Progenitor cell of endocrine pancreas (in vitro differentiated cells): ENCODE measurements at places on chromosomes 1 and 21. TPM values are rescaled to one million over a fixed set of nuclear protein-coding genes. Genes with fewer than 3 reads are reported as not detected.

SLAMF8 gene
- not detected in 2 replicates for total RNA-seq

- no peak for DNase-seq
These were observed 555.2 kb downstream of the PLPP3 start for GRCh38 chr1:56024155-56024554.

GRCh38 chr1:38819516-38819915, 40.1 kb downstream of the RRAGC start:
- DNase-seq: no peak

DNA sequence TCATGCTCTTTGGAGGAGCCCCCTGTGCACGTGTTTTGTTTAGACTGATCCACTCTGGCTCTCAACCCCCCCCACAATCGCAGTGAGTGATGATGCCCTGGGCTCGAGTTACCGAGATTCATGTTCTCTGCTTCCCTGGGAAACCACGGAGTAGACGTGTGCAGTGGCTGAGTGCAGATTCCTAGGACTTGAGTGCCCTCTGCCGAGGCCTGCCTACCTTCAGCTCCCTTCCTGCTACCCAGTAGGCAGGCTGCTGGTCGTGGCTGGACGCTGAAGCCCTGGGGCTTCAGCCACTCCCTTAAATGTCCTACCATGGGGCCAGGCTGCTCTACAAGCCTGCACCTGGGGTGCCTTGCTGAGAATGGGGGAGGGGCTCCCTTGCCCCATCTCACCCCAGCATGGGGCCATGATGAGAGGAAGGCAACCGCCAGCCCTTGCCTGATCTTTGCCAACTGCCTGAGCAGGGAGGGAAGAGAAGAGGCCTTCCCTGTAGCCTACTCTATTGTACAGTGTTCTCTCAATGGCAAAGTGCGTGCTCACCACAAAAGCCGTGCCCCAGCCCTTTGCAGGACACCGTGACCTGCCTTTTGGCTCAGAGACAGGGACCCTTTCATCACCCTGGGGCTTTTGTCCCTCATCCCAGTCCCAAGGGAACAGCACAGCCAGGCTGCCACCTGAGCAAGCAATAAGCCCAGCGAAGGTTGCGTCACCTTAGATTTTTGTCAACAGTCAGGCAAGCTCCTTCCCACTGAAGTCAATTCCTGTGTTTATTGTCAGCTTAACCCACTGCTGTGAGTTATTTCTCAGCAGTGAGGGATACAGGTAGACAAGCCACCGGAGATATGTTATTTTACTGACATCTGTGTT, 4.1 kb upstream of the GRIK3 start:
- no peak for DNase-seq

- DNase-seq: no peak
These were observed 424.5 kb upstream of the DAB1 start for GRCh38 chr1:57848406-57848805.

PLD5 gene
- total RNA-seq: 1.0 and 3.0 TPM in 2 replicates

GRCh38 chr1:23394684-23395083, 25.0 kb upstream of the ZNF436 start:
- no peak for DNase-seq

DNA sequence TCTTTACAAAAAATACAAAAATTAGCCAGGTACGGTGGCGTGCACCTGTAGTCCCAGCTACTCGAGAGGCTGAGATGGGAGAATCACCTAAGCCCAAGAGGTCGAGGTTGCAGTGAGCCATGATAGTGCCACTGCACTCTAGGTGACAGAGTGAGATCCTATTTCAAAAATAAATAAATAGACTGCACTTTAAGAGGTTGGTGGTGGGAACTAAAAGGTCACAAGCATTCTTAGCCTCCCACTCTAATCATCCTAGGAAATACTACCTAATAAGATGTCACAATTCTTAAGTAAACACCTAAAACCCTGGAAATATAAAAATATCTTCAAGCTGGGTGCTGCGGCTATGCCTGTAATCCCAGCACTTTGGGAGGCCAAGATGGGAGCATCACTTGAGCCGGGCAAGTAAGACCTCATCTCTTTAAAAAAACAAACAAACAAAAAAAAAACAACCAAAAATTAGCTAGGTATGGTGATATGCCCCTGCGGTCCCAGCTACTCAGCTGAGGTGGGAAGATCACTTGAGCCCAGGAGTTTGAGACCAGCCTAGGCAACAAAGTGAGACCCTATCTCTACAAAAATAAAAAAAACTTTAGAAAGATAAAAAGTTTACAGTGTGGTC, 4.1 kb downstream of the DCAF8 start:
- DNase-seq: no peak

TSSK3 gene
- total RNA-seq: 3.1 and 3.9 TPM in 2 replicates

GRCh38 chr1:234629026-234629425, 19.0 kb upstream of the IRF2BP2 start:
- DNase-seq: no peak

- DNase-seq: no peak
These were observed 8.1 kb upstream of the INKA2 start for GRCh38 chr1:111747282-111747734.

GRCh38 chr1:159441360-159441759, 1.8 kb downstream of the OR10J1 start:
- no peak for DNase-seq

DNA sequence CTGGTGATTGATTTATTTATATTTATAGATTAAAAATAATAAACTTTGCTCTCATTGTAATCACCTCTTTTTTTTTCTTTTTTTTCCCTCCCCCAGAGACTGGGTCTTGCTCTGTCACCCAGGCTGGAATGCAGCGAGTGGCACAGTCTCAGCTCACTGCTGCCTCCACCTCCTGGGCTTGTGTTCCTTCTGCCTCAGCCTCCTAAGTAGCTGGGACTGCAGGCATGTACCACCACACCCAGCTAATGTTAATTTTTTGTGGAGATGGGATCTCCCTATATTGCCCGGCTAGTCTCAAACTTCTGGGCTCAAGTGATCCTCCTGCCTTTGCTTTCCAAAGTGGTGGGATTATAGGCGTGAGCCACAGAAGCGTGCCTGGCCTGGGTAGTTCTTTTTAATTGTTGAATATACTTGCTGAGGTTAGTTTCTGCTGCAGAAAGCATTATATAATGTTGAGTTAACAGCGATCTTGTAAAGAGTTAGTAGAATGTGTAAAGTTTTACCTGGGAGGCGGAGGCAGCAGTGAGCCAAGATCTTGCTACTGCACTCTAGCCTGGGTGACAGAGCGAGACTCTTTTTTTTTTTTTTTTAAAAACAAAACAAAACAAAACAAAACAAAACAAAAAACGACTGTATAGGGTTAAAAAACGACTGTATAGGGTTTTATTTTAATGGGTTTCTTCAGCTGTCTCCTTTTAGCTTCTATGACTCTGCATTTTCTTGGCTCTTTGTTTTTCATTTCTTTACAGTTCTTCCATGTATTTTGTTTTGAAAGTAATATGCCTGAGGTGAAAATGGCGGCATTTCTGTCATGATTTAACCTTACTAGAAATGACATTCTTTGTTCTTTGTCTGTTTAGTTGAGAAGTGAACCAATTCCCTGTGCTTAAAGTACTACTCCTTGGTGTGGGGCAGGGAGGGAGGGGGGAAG, 82.7 kb downstream of the CAMTA1 start:
- DNase-seq: no peak

- no peak for DNase-seq
These were observed 12.6 kb downstream of the SUCO start for GRCh38 chr1:172545396-172546004.

- no peak for DNase-seq
These were observed 163.3 kb downstream of the RHOU start for GRCh38 chr1:228898582-228898992.

DNA sequence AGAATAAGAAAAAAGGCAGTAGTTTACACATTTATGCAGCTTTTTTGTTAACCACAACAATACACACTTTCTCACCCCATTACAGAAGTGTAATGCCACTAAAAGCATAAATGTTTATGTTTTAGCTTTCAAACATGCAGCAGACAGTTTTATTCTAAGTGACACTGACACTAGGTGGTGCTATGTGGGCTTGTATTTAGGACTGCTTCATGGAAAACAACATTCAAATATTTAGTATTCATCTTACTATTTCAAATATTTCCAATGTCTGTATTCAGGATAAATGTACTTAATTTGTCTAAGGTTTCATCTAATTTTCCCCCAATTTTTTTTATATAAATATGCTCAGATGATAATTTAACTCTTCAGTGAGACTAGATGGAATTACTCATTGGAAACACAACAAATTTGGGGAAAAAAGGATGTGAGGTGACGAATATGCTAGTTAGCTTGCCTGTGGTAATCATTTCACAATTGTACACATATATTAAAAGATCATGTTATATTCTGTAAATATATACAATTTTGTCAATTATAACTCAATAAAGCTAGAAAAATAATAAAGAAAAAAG, 71.4 kb downstream of the USP1 start:
- no peak for DNase-seq

GRCh38 chr1:159960721-159961381, 6.8 kb upstream of the SLAMF9 start:
- DNase-seq: no peak

GRCh38 chr21:28439788-28440187, 552.9 kb downstream of the LTN1 start:
- no peak for DNase-seq

NBPF8 gene
- 16.6 and 19.6 TPM in 2 replicates for total RNA-seq
